ENCODE measurements at places on chromosomes 4 and X.

- no peak for DNase-seq
These were observed 106.1 kb downstream of the ARAP2 start for GRCh38 chr4:36138220-36138619.

GRCh38 chr4:67691328-67691727, 9.6 kb downstream of the UBA6 start:
- no peak for DNase-seq

DNA sequence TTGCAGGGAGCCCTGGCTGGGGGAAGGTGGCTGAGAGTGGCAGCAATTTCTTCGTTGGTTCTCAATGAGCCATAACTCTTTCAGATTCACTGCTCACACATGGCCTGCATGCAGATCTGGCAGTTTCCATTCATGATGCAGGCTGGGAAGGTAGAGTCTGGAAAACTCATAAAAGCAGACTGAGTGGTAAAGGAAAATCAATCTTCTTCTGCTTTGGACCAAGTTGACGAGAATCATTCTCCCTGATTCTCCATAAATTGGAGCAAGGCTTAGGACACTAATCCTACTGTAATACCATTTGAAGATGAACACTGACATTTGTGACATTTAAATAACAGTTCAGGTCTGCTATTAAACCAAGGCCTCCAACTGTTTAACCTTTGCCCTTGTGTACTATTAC, 35.3 kb upstream of the HAND2 start:
- no peak for DNase-seq

DNA sequence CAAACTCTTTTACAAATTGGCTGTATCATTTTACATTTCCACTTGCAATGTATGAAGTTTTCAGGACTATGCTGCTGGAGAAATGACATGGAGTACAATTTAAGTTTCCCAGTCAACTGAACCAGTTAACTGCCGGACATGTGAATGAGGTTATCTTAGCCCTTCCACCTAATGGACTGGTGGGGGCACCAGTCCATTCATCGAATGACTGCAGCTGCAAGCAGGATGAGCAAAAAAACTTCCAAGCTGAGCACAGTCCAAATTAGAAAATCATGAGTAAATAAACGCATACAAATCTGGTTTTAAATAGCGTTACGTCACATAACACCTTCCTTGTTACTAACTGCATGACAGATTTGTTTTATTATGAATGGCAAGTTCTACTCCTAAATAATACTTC, 1131.5 kb downstream of the PCDH18 start:
- no peak for DNase-seq

DNA sequence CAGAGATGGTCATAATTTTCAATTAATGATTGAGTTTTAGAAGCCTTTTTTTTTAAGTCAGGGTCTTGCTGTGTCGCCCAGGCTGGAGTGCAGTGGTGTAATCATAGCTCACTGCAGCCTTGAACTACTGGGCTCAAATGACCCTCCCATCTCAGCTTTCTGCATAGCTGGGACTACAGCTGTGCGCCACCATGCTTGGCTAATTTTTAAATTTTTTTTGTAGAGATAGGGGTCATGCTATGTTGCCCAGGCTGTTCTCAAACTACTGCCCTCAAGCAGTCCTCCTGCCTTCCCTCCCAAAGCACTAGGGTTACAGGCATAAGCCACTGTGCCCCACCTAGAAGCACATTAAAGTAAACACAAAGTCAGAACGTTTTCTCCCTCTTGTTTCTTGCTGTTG, 51.7 kb downstream of the HTT-AS start:
- no peak for DNase-seq

GRCh38 chrX:1925053-1925481, 310.2 kb downstream of the ASMT start:
- no peak for DNase-seq

DNA sequence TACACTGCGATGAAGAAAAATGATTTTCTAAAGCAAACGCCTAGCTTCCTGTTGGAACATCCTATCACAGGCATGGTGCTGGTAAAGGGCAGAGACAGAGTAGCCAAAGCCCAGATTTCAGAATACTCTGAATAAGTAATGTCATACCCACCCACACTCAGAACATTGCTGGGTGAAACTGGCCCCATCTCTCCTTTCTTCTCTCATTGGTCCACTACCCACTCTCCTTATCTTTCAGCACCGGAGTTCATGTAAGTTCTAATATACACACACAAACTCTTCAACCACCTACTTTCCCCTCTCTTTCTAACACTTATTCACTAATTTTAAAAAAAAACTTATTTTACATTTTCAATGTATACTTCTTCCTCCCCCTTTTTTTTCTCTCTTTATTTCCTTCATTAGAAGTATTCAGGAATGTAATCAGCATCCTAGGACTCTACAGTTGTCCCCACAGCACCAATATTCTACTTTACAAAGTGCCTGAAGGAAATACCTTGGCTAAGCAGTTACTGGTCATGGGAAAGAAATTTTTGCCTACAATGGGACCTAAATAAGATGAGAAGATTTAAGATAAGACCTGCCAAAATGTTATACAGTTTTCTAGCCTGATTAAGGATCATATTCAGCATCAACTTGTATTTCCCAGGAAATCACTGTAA, 63.0 kb downstream of the SEC24D start:
- no peak for DNase-seq

GRCh38 chrX:17656035-17656418, 81.3 kb upstream of the SCML1 start:
- DNase-seq = peak; percentile 53

DNA sequence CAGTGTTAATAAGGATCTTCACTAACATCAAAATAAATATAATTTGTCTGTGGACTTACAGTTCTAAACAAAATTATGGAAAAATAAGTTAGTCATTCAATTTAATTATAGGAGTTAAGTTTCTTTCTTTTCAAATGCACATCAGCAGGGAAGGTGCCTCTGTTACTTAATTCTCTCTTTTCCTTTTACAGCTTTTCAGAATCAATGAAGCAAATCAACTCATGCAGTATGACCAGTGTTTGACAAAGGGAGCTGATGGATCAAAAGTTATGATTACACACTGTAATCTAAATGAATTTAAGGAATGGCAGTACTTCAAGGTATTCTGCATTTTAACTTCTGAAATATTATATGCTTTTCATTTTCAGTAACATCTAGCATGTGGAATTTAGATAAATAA, 15.9 kb downstream of the HMGB2 start:
- DNase-seq = no peak

DNA sequence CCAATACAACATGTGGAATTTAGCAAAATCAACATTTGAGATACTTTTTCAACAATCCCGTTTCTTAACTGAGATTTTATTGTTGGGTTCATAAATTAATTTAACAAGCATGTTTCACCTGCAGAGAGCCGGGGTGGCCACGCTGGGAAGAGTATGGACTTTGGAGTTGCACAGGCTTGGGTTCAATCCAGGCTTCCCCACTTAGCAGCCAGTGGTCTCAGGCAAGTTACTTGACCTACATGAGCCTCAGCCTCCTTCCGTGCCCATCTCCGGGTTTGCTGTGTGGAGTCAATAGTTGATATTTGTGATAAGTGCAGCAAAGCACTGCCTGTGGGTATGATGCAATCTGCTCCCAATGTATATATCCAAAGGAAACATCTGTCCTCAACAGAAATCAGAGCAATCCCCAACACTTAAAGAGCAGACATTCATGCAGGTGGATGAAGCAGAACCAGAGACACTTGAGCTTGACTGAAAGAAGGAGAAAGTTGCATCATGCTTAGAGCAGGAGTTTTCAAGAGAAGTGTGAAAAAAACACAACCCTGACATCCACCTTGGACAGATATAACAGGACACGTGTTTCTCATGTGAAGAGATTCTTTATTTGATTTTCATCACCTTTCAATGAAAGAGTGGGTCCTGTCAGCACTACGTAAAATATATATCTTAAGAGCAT, 5.1 kb downstream of the CYTL1 start:
- DNase-seq = no peak

GRCh38 chr4:105455182-105455581, 18.7 kb downstream of the PPA2 start:
- DNase-seq = no peak

GRCh38 chrX:19375546-19375945, 31.8 kb downstream of the PDHA1 start:
- no peak for DNase-seq

DNA sequence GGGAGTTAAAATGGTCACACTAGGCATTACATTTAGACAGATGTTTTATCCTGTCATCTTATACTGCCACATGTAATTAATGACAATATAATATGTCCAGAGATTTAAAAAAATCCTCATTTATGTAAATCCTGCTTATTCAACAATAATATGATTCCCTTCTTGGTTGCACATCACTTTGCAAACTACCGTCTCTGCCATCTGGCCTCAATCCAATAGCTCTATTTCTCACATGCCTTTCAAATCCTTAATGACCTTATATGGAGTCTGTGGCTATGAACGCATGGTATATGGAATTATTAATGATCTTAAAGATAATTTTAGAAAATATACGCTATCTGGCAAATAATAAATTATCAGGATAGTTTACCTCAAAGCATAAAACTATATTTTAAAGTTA, 144.5 kb downstream of the NPNT start:
- no peak for DNase-seq

GRCh38 chr4:101290654-101291053, 56.7 kb downstream of the PPP3CA start:
- DNase-seq = no peak

- DNase-seq = no peak
These were observed 89.4 kb downstream of the AFF1 start for GRCh38 chr4:87024201-87024600.

DNA sequence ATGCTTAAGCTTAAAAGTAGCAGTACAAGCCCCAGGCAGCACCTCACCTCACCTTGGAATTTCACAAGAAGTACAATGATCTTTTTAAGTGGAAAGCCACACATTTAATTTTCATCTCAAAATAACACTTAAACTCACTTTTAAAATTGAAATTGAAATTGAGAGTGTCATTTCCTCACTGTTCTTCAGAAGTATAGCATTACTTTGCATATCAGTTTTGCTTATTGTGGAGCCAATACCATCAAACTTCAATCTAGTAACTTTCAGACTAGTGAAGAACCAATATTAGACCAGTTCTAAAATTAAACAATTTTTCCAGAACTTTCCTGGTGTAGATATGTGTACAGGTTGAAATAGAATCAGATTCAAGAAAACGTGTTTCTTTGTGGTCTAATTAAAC, 242.4 kb downstream of the NDST4 start:
- no peak for DNase-seq

GRCh38 chr4:175961604-175962003, 104.0 kb upstream of the WDR17 start:
- no peak for DNase-seq

All from activated CD4-positive, alpha-beta T cell treated with anti-CD3 and anti-CD28 coated beads, Interleukin-2, amount 10 ng/mL, durations not matched to agents 24 days and 14 days (primary cell).